NCI-H460 (cell line): ENCODE measurements at places on chromosomes 4 and X. TPM values are rescaled to one million over a fixed set of nuclear protein-coding genes. Genes with fewer than 3 reads are reported as not detected.

The XK gene
- total RNA-seq = 0.61 and 0.62 TPM in 2 replicates

The CENPE gene
- 22.4 and 26.3 TPM in 2 replicates for total RNA-seq

The SLC10A6 gene
- not detected in 2 replicates for total RNA-seq

The APLN gene
- total RNA-seq = 8.9 and 9.8 TPM in 2 replicates

The LGI2 gene
- total RNA-seq = not detected in 2 replicates

The TMEM47 gene
- total RNA-seq = 12.9 and 14.4 TPM in 2 replicates

The NEIL3 gene
- 43.6 and 44.3 TPM in 2 replicates for total RNA-seq

The UCP1 gene
- not detected in 2 replicates for total RNA-seq

The GNRHR gene
- total RNA-seq = not detected in 2 replicates

The ADRA2C gene
- total RNA-seq = 15.0 and 19.8 TPM in 2 replicates

The TKTL2 gene
- not detected in 2 replicates for total RNA-seq

The RPA4 gene
- 0.67 and 0.78 TPM in 2 replicates for total RNA-seq
